Naive B cell (primary cell): ENCODE measurements at places on chromosomes 16 and 17.

DNA sequence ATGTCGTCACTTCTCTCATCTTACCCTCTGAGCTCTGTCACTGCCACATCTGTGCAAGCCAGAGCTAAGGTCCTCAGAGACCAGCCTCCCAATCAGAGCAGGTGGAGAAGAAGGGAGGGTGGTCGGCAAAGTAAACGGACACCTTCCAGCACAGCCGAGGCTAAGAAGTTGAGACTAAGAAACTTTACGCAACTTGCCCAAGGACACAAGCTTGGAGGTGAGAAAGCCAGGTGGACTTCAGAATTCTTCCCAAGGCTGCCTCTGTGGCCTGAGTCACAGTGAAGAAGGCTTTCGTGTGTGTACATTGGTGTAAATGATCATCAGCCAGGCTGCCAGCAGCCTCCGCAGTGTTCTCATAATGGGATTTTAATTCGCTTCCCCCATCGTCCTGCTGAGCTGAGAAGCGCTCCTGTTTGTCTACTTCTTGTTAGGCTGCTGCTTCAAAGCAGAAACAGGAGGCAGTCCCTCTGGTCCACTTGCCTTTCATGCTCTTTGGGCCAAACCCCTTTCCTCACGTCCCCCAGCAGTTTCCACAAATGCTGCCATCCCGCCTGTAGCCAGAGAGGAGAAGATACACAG is 125.0 kb upstream of the RPL38 start:
- no peak for DNase-seq

DNA sequence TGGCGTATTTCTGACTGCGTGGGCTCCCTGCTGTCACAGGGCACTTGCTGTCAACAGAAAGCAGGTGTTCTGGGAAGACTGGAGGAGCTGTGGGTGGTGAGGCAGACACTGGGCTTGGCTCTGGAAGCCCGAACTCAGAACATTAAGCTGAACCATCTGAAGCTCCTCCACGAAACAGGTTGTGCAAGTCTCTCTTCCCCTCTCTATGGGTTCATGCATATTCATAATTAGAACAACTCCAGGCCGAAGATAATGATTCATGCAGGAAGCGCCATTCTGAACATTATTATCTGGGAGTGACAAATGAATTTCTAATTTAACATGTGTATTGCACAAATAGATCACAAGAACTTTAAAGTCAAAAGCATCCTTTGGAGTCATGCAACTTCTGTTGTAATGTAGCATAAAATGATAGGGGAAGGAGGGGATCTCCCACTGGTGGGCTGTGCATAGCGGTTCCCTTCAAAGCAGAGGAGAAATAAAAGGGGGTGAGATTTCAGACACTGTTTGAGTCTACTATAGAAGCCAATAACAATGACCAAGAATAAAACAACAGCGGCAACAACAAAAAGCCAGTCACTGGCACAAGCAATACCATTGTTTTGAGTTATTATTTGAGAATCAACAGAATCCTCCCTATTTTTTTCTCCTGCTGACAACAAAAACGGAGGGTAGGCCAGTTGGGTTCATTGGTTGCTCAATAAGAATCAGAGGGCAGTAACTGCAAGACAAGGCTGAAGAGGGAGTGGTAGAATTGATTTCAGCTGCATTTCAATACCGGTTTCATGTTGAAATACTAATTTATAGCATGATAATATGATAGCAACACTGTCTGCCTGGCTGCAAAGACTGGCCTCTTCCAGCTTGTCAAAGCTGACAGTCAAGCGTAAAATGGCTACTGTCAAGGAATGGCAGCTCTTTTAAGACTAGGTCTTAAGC is 407.3 kb downstream of the XYLT1 start:
- no peak for DNase-seq

DNA sequence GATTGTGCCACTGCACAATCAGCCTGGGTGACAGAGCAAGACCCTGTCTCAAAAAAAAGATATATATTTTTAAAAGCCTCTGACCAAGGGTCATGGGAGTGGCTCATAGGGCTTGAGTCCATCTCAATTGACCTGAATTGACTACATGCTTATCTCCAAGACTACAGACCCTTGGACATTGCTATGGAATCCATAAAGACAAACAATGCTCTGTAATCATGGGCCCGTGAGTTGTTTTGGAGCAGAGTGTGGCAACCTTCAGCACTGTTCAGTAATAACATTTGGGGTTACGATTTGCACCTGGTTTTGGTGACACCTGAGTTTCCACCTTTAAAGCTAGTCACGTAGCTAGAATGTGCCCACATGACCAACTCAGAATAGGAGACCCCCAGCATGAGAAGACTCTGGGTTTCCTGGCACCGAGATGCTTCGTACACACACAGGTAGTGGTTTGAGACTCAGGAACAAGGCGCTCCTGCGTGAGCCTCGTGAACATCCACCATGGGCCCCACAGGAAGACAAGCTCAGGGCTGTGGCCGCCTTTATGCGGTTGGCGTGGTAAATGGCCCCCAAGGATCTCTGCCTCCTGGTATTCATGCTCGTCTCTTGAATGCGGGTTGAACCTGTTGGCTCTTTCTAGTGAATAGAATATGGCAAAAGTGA is 66.6 kb upstream of the RPH3AL start:
- DNase-seq: no peak

GRCh38 chr17:41127371-41127770 is 3.4 kb upstream of the KRTAP4-12 start:
- DNase-seq: no peak

GRCh38 chr17:80769936-80770625 is 221.6 kb upstream of the CHMP6 start:
- DNase-seq: no peak

- DNase-seq: no peak
Observed at GRCh38 chr16:18803569-18804462, 2.5 kb upstream of the ARL6IP1 start.

DNA sequence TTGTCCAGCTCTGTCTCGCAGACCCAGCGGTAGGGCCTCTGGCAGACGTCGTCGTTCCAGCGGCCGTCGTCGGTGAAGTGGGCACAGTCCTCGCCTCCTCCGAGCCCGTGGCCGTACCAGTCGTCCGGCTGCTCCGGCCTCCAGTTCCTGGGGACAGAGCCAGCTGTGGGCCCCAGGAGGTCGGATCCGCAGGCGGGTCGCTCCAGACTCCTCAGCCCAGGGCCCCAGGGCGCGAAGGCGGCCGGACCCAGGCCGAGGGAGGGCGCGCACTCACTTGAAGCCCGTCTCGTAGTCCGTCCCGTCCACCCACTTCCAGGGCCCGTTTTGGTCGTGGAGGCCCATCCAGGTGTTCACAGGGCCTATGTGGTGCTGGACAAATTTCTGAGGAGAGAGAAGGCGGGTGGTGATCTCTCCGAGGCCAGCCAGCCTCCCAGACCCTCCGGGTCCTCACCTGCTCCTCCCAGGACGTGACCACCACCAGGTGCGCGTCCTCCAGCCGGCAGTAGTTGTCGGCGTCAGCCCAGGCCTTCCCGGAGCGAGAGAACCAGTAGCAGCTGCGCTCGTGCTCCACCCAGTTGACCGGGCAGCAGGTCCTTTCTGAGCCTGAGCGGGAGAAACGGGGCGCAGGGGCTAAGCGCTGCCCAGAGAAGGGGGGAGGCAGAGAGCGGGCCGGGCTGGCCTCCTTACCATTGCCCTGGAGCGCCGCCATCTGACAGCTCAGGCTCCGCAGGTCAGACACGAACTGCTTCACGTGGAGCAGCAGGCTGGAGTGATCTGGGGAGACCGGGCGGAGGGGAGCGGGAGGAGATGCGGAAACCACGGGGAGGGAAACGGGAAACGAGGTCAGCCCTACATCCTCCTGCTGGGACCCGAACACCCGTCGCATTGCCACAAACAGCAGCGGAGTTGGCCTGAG is 5.2 kb downstream of the ASGR1 start:
- DNase-seq: peak; percentile 27

- no peak for DNase-seq
Observed at GRCh38 chr16:73189136-73189535, 141.2 kb upstream of the ZFHX3 start.

DNA sequence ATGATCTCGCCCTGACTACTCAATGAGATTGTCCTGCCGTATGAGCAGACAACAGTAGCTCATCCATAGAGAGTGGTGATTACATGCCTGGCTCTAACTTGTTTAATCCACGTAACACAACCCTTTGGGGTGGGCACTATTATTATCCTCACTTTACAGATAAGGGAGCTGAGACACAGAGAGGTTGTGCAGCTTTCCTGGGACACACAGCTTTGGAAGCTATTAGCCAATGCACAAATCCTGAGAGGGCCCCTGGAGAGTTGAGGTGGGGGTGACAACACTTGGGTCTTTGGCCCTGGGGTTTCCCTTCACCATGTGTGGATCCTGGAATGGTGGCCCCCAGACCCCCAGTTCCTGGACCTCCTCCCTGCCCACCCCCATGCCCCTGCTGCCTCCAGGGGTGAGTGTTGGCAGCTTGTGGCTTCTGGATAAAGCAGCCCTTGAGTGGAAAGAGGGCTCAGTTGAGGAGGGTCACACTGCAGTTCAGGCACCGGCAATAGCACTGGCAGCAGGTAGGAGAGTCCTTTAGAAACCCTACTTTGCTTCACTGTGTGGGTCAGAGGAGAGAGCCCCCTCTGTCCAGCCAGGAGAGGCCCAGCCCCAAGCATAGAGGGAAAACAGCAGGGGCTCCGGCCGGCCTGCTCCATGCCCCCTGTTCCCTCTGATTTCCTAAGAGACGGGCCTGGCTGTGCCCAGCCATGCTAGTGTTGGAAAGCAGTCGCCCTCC is 230.7 kb downstream of the KATNIP start:
- DNase-seq: no peak

DNA sequence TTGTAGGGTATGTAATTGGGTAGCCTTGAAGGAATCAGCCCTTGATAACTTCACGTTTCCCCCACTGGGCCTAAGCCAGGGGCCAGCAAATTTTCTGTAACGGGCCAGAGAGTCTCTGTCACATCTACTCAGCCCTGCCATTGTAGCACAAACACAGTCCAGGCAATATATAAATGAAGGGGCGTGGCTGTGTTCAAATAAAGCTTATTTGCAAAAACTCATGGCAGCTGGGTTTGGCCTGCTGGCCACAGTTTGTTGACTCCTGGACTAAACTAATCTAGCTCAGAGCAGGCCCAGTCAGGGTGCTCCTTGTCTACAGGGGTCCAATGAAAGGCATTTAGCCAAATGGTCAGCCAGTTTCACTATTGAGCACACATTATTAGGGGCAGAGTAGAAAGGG is 141.6 kb downstream of the CCDC182 start:
- no peak for DNase-seq
